ENCODE measurements at places on chromosomes 11 and 22. TPM values are rescaled to one million over a fixed set of nuclear protein-coding genes. Genes with fewer than 3 reads are reported as not detected.

Gene SEC14L6
- not detected for total RNA-seq

Gene POU2AF3
- total RNA-seq, result not detected

Gene FGF19
- not detected for total RNA-seq

Gene H19
- total RNA-seq, result 0.79 TPM

Gene MAJIN
- not detected for total RNA-seq

Gene SC5D
- total RNA-seq, result 16.5 TPM
